ENCODE measurements at places on chromosomes 5 and 9. TPM values are rescaled to one million over a fixed set of nuclear protein-coding genes. Genes with fewer than 3 reads are reported as not detected.

GRCh38 chr5:369151-369868, 47.8 kb downstream of the AHRR start:
- no peak overlapping the region for H3K4me3 ChIP-seq
- H3K27me3 ChIP-seq, result no peaks in the 10 kb centered on the region
- peaks cover 31% of the 10 kb centered on the region for H3K4me1 ChIP-seq
- DNase-seq, result no peak
- H3K27ac ChIP-seq, result no peak overlapping the region
- H3K36me3 ChIP-seq, result no peaks in the 10 kb centered on the region

Gene IFNA2
- not detected for total RNA-seq

GRCh38 chr5:171311322-171312077, 2.5 kb downstream of the TLX3 start:
- DNase-seq, result peak; percentile 29
- H3K4me1 ChIP-seq, result no peaks in the 10 kb centered on the region
- H3K27me3 ChIP-seq, result peaks cover 100% of the 10 kb centered on the region
- H3K27ac ChIP-seq, result no peak overlapping the region

- no peaks in the 10 kb centered on the region for H3K36me3 ChIP-seq
- no peak for DNase-seq
These were observed 3.6 kb upstream of the TRIM41 start for GRCh38 chr5:181219262-181220177.

Gene HAPLN1
- 0.32 TPM for total RNA-seq

DNA sequence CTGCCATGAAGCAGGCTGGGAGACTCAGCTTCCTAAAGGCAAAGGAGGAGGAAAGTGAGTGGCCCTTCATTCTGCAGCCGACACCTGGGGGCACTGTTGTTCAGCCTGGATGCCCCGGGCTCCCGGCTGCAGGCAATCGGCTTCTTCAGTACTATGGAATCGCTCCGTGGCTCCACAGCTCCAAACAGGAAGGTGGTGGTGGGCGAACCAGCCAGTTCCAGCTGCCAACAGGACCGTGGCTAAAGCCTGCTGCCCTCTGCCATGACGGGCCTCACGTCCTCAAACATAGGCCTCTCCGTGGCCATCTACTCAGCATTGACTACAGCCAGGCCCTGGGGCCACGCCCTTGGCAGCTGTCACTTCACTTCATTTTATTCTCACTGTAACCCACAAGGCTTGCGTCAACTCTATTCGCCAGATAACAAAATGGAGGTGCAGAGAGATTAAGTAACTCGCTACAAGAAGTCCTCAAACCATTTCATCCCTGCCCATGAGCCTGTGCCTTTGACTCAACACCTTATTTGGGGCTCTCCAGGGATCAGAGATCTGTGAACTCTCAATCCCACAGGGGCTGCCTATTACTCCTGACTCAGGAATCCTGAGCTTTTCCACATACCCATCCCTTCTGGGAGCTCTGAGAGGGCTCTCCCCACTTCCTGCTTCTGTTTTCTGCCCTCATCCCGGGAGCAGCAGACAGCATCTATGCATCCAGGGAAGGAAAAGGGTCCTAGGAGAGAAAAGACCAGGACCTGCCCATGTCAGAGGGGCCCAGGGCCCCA, 38.0 kb downstream of the PAX5 start:
- no peaks in the 10 kb centered on the region for H3K27me3 ChIP-seq
- H3K36me3 ChIP-seq, result no peaks in the 10 kb centered on the region
- DNase-seq, result peak; percentile 89

Gene LURAP1L
- 0.96 TPM for total RNA-seq

DNA sequence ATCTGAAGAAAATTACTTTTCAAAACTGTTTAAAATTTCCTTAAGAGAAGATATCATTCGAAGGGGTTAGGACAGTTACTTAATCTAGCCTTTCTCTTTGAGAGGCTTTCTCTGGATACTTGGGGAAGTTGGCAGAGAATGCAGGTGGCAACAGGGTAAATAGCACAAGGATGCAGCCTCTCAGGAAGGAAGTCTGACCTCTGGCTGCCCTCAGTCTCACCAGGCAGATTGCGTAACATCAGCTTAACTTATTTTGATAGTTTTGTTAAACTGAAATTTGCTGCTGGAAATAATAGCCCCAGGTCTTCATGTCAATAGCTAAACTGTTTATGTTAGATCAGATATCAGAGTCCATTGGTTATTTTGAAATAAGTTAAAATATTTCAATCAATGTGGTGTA, 20.4 kb downstream of the CCDC192 start:
- DNase-seq, result no peak
- H3K27ac ChIP-seq, result no peak overlapping the region
- no peaks in the 10 kb centered on the region for H3K27me3 ChIP-seq
- H3K4me1 ChIP-seq, result no peaks in the 10 kb centered on the region

GRCh38 chr9:91089405-91090129, 272.2 kb downstream of the AUH start:
- no peak overlapping the region for H3K4me3 ChIP-seq
- peak; percentile 5 for DNase-seq
- H3K27ac ChIP-seq, result no peak overlapping the region
- no peaks in the 10 kb centered on the region for H3K36me3 ChIP-seq
- H3K4me1 ChIP-seq, result no peaks in the 10 kb centered on the region

DNA sequence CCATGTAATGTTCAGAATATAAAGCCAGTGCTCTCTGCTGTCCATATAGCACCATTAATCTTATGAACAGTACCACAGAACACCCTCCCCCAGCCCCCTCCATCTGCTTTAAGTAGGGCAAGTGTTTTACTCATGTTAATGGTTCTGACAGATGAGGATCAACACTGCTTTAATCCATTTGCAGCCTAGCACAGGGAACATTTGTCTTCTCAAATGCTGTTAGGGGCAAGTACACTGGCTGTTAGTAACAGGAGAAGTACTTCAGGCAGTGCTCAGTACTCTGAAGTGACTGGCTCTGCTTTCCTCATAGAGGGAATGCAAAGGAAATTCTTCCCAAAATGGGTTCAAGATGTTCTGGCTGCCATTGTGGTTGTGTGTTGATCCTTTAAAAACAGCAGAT, 202.6 kb downstream of the DCP2 start:
- no peak overlapping the region for H3K27ac ChIP-seq
- no peaks in the 10 kb centered on the region for H3K27me3 ChIP-seq
- no peaks in the 10 kb centered on the region for H3K36me3 ChIP-seq

GRCh38 chr5:73944581-73944980, 318.6 kb downstream of the ARHGEF28 start:
- DNase-seq, result no peak
- no peak overlapping the region for H3K27ac ChIP-seq
- peaks cover 31% of the 10 kb centered on the region for H3K27me3 ChIP-seq
- no peaks in the 10 kb centered on the region for H3K4me1 ChIP-seq
- no peak overlapping the region for H3K4me3 ChIP-seq

Gene ANKRD33B
- 1.1 TPM for total RNA-seq

Gene GAS1
- total RNA-seq, result 57.5 TPM

DNA sequence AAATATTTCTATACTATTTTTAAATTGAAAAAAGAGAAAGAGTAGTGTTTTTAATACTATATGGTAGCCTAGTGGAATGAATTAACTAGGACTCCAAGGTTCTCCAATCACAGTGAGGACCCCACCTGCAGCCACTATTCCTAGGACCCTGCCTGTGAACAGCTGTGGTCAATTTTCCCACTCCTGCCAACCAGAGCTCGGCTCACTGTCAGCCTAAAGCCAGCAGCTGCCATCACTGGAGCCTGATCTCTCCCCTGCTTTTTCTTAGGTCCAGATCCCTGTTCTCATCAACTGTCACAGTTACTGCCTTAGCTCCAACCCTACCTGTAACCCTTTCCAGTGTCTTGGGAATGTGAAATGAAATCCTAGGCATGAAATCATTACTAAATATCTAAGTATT, 25.3 kb downstream of the ARSB start:
- H3K4me1 ChIP-seq, result no peaks in the 10 kb centered on the region
- no peaks in the 10 kb centered on the region for H3K36me3 ChIP-seq
- H3K4me3 ChIP-seq, result no peak overlapping the region
- DNase-seq, result no peak
- H3K27me3 ChIP-seq, result no peaks in the 10 kb centered on the region

GRCh38 chr9:30982301-30982700, 1402.1 kb upstream of the ACO1 start:
- no peak overlapping the region for H3K4me3 ChIP-seq
- H3K36me3 ChIP-seq, result no peaks in the 10 kb centered on the region
- H3K27me3 ChIP-seq, result no peaks in the 10 kb centered on the region

Gene SLC1A1
- total RNA-seq, result 8.5 TPM

- no peaks in the 10 kb centered on the region for H3K27me3 ChIP-seq
- H3K36me3 ChIP-seq, result no peaks in the 10 kb centered on the region
- H3K27ac ChIP-seq, result no peak overlapping the region
- peaks cover 69% of the 10 kb centered on the region for H3K4me1 ChIP-seq
- no peak overlapping the region for H3K4me3 ChIP-seq
- DNase-seq, result peak; percentile 12
These were observed 67.4 kb downstream of the MRPS27 start for GRCh38 chr5:72252574-72253155.

Gene ZDHHC11B
- 1.3 TPM for total RNA-seq

GRCh38 chr9:92671323-92671722, 1.4 kb upstream of the IPPK start:
- H3K27me3 ChIP-seq, result no peaks in the 10 kb centered on the region
- H3K4me1 ChIP-seq, result peaks cover 6% of the 10 kb centered on the region
- peak overlapping the region; percentile 78 for H3K4me3 ChIP-seq
- DNase-seq, result peak; percentile 81
- no peaks in the 10 kb centered on the region for H3K36me3 ChIP-seq

DNA sequence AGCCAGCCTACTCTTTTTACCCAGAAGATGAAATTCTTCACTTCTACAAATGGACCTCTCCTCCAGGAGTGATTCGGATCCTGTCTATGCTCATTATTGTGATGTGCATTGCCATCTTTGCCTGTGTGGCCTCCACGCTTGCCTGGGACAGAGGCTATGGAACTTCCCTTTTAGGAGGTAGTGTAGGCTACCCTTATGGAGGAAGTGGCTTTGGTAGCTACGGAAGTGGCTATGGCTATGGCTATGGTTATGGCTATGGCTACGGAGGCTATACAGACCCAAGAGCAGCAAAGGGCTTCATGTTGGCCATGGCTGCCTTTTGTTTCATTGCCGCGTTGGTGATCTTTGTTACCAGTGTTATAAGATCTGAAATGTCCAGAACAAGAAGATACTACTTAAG, 16.6 kb downstream of the OCLN start:
- no peaks in the 10 kb centered on the region for H3K4me1 ChIP-seq
- H3K27me3 ChIP-seq, result no peaks in the 10 kb centered on the region
- no peak overlapping the region for H3K27ac ChIP-seq
- no peak for DNase-seq
- H3K36me3 ChIP-seq, result no peaks in the 10 kb centered on the region

Gene RLN2
- not detected for total RNA-seq

Gene PTGR1
- total RNA-seq, result 20.9 TPM

DNA sequence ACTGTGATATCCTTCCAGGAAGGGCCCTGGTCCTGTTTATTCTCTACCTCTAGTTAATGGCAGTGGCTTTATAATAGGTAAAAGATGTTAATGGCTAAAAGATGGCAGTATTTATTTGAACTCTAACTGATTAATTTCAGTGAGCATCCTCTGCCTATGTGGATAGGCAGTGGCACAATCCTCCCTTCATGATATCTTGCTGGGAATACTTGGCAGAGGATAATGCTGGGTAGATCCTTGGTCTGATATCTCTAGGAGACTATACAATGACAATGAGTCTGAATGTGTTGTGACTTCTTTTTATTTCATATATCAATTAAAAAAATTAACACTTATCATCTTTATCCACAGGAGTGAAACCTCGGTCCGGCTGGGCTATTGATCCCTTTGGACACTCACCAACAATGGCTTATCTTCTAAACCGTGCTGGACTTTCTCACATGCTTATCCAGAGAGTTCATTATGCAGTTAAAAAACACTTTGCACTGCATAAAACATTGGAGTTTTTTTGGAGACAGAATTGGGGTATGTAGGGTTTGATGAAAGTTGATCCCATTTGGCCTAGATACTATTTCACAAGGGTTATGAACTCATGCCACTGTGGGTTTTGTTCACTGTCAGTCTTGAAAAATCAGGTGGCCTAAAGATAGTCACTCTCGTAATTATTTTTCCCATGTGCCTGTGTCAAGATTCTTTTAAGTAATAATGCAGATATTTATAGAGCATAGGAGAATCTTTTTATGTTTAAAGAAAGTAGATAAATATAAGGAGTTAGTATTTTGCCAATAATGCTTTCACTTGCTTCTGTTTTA, 77.7 kb downstream of the MAN2A1 start:
- no peaks in the 10 kb centered on the region for H3K4me1 ChIP-seq
- no peak overlapping the region for H3K4me3 ChIP-seq
- H3K27me3 ChIP-seq, result no peaks in the 10 kb centered on the region
- H3K36me3 ChIP-seq, result peaks cover 75% of the 10 kb centered on the region
- no peak for DNase-seq
- no peak overlapping the region for H3K27ac ChIP-seq

GRCh38 chr5:146912874-146913273, 34.3 kb upstream of the PPP2R2B start:
- H3K27ac ChIP-seq, result no peak overlapping the region
- H3K4me3 ChIP-seq, result no peak overlapping the region
- no peak for DNase-seq

DNA sequence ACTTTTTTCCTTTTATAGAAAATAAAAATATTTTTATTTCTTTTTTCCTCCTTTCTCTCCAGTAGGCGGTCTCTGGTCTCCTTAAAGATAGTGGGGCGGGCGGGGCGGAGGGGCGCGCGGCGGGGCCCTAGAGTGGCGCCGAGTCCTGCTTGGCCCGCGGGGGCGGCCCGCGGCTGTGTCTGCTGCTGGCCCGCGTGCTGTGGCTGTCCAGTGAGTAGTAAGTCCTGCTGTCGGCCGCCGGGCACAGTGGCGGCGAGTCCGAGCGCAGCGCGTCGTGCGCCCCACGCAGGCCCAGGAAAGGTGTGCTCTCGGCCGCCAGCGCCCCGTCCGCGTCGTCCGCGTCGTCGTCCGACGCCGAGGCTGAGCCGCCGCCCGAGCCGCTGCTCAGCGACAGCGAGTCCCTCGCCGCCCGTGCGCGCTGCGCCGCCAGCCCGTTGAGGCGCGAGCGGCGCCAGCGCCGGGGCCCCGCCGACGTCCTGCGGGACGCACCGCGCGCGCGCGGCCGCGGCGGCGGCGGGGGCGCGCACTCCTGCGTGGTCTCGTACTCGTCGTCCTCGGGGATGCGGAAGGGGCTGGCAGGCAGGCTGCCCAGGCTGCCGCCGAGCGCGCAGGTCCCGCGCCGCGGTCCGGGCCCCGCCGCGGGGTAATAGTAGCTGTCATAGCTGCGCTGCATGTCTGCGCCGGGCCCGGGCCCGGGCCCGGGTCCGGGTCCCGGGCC, 52.3 kb downstream of the PSD2 start:
- peaks cover 13% of the 10 kb centered on the region for H3K27me3 ChIP-seq
- H3K36me3 ChIP-seq, result no peaks in the 10 kb centered on the region
- peak overlapping the region; percentile 66 for H3K4me3 ChIP-seq
- H3K4me1 ChIP-seq, result no peaks in the 10 kb centered on the region

All from A673 (cell line).